ENCODE measurements at places on chromosomes 4 and X.

DNA sequence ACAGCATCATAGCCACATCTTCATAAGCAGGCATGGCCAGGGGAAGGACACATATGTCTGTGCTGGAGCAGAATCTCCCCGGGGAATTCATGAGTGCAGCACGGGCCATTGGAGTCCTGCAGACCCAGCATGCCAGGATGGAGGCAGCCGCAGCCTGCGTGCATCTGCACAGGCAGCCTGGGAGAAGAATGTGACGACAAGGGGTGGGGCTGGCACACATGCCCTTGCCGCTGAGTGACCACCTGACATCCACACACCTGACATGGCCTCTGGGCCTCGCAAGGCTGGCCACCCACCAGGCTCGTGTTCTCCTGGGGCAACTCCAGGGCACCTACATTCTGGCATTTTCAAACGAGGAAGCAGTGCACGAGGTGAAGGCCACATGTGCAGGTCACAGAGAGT is 66.2 kb upstream of the AFAP1 start:
- no peak for DNase-seq

DNA sequence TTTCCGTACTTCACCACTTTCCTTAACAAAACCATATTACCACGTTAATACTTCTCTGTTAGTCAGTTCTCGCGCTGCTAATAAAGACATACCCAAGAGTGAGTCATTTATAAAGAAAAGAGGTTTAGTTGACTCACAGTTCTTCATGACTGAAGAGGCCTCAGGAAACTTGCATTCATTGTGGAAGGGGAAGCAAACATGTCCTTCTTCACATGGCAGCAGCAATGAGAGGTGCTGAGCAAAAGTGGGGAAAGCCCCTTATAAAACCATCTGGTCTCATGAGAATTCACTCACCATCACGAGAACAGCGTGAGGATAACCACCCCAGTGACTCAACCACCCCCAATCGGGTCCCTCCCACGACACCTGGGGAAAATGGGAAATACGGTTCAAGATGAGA is 289.8 kb upstream of the CLNK start:
- DNase-seq, result no peak

- no peak for DNase-seq
Measured at GRCh38 chr4:38673130-38673978, 9.4 kb downstream of the KLF3 start.

- DNase-seq, result no peak
Measured at GRCh38 chr4:91108751-91109150, 981.6 kb downstream of the CCSER1 start.

GRCh38 chrX:8075636-8076035 is 95.4 kb downstream of the VCX2 start:
- no peak for DNase-seq

DNA sequence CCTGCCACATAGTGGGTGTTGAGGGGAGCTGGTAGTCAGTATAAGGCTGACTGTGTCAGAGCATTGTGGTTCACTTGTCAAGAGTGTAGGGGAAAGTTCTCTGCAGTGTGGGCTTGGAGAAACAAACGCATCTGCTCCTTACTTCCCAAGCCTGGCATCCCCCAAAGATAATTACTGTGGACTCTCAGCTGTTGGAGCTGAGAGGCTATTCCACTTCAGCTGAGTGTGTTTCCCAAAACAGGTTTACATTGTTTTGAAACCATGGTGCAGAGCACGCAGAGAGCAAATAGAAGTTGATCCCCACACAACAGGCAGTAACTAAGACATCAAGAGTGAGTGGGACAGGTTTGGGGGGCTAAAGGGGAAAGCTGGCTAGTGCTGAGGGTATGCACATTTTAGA is 181.0 kb upstream of the EOLA2 start:
- DNase-seq, result no peak

- DNase-seq, result no peak
Measured at GRCh38 chrX:101203761-101204351, 15.7 kb upstream of the DRP2 start.

DNA sequence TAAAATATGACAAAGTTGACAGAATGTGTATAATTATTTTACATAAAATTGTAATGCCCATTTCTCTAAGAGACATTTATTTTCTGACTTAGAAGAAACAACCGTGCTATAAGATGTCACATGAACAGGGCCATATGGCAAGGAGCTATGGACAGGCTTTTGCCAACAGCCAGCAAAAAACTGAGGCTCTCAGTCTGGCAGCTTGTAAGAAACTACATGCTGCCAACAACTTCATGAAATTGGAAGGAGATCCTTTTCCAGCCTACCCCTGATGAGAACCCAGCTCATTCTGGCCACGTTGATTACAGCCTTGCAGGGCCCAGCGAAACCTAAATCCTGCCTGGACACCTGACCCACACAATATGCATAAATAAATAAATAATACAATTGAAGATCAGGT is 250.3 kb upstream of the ARSJ start:
- DNase-seq, result no peak

- DNase-seq, result no peak
Measured at GRCh38 chrX:119201570-119201969, 34.5 kb upstream of the PGRMC1 start.

DNA sequence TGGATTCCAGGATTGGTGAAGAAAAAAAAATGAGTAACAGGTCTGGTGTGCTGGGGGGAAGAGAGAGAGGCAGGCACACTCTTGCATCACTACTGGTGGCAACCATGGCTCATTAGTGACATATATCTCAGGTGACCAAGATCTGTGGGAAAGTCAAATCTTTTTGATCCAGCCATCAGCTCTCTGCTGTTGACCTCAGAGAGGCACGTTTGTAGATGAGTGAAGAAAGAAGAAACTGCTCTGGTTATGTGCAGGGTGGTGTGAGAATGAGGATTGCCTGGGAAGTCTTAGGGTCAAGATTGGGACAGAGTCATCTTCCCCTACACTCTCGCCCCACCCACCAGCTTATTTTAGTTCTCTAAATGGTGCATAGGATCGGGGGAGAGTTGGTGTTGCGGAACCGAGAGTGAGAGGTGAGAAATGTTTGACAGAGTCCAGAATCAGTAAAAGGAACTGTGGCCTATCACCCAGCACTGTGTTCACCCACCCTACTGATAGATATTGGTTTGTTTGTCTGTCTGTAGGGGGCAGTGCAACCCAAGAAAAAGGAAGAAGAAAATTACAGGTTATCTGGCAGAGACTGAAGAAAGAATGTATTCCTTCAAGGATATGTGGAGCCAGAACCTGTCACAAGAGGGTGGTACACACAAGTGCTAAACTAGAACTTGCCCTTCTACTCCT is 21.9 kb downstream of the ARMCX6 start:
- peak; percentile 73 for DNase-seq

- no peak for DNase-seq
Measured at GRCh38 chrX:40975951-40976350, 109.3 kb upstream of the USP9X start.

GRCh38 chrX:20968996-20969395 is 405.2 kb upstream of the CNKSR2 start:
- no peak for DNase-seq

- no peak for DNase-seq
Measured at GRCh38 chr4:118360106-118360505, 7.3 kb upstream of the PRSS12 start.

DNA sequence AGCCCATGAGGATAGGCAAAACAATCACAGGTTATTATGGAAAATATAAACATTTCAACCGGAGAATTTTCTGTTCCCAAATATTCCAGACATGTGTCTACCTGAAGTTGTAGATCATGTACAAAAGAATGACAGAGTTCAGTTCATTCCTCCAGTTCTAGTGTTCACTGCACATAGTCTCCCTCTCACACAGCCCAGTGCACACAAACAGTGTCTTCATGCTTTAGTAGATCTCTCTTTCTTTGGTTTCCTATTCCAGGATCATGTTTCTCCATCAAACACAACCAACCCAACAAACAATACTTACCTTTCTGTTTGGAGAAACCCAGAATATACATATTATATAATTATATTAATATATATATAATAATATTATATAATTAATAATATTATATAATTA is 671.9 kb downstream of the TRIML1 start:
- no peak for DNase-seq

DNA sequence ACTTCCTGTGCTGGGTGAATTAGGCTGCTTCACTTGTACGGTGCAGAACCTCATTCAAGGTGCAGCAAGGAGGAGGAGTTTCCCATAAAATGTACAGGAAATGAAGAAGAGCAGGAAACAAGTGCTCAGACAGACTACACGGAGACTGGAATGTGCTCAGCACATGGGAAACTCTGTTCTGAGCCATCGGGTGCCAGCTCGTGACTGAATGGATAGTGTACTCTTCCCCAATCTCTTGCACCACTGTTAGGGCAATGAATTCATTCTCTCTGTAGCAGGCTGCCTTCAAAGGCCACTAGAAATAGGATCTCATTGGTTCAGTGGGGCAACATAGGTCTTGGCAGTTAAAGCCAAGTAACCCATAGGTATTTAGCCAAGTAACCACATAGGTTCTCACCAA is 200.0 kb upstream of the LDB2 start:
- DNase-seq, result no peak

GRCh38 chr4:64564126-64564525 is 154.9 kb upstream of the TECRL start:
- no peak for DNase-seq

All from NAMALWA (cell line).